ENCODE measurements at places on chromosomes 6 and 20. TPM values are rescaled to one million over a fixed set of nuclear protein-coding genes. Genes with fewer than 3 reads are reported as not detected.

The PRDM13 gene
- not detected for total RNA-seq

The KHDC1 gene
- total RNA-seq: 1.3 TPM

The MCM3 gene
- 39.8 TPM for total RNA-seq

The FNDC1 gene
- 0.08 TPM for total RNA-seq

The MAFB gene
- total RNA-seq: 11.9 TPM

The LCA5 gene
- 10.8 TPM for total RNA-seq

- H3K27me3 ChIP-seq: no peaks in the 10 kb centered on the region
- DNase-seq: no peak
- H3K27ac ChIP-seq: no peak overlapping the region
- no peaks in the 10 kb centered on the region for H3K36me3 ChIP-seq
Observed at GRCh38 chr6:25655723-25656122, 3.7 kb downstream of the SCGN start.

DNA sequence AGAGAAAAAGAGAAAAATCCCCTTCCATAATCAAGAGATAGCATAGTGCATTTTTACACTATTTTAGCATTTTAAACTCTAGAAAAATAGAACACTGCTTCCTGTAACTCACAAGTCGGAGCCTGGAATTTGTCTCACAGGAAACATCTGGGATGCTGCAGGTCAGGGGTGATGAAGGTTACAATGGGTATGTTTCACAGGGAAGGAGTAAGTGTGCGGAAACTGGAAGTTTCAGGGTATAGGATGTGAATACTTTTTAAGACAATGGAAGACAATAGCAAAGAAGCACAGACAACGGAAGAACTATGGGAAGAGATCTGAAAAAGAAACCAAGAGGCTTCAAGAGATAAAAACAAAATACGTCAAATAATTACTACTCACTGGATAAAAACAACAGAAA, 361.0 kb upstream of the MARCKS start:
- H3K36me3 ChIP-seq: no peaks in the 10 kb centered on the region
- H3K4me3 ChIP-seq: no peak overlapping the region
- no peak for DNase-seq
- H3K27me3 ChIP-seq: no peaks in the 10 kb centered on the region
- H3K27ac ChIP-seq: no peak overlapping the region

DNA sequence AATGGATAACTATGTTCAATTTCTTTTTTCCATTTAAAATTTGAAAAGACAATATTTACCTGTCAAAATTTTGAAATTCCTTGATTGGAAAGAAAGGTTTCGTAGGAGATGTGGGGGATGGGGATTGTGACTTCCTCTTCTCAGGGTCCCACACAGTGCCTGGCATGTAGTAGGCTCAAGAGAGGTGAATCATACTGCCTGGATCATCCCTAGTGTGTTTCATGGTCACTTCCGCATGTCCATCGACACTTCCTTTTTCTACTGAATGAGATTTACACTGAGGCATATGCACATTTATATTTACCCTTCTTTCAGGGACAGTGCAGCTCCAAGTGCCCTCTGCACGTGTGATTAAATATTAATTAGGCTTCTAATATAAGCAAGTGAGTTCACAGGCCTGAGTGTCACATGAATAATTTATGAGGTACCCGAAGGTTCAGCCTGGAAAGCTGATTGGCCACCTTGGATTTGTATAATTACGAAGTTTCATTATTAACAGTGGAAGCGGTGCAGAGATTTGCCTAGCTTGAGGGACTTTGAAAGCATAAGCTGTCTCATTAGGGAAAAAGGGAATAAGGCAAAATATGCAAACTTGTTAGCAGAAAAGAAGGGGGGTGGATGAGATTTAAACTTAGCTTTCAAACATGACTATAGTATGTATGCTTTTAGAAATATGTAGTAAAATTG, 177.5 kb upstream of the MMS22L start:
- DNase-seq: no peak
- H3K27ac ChIP-seq: no peak overlapping the region
- no peaks in the 10 kb centered on the region for H3K36me3 ChIP-seq
- no peaks in the 10 kb centered on the region for H3K4me1 ChIP-seq
- no peak overlapping the region for H3K4me3 ChIP-seq
- H3K27me3 ChIP-seq: no peaks in the 10 kb centered on the region

- H3K36me3 ChIP-seq: no peaks in the 10 kb centered on the region
- no peak overlapping the region for H3K27ac ChIP-seq
- peaks cover 2% of the 10 kb centered on the region for H3K4me1 ChIP-seq
- no peak overlapping the region for H3K4me3 ChIP-seq
- DNase-seq: no peak
- H3K27me3 ChIP-seq: no peaks in the 10 kb centered on the region
Observed at GRCh38 chr6:44156494-44157151, 2.0 kb upstream of the CAPN11 start.

DNA sequence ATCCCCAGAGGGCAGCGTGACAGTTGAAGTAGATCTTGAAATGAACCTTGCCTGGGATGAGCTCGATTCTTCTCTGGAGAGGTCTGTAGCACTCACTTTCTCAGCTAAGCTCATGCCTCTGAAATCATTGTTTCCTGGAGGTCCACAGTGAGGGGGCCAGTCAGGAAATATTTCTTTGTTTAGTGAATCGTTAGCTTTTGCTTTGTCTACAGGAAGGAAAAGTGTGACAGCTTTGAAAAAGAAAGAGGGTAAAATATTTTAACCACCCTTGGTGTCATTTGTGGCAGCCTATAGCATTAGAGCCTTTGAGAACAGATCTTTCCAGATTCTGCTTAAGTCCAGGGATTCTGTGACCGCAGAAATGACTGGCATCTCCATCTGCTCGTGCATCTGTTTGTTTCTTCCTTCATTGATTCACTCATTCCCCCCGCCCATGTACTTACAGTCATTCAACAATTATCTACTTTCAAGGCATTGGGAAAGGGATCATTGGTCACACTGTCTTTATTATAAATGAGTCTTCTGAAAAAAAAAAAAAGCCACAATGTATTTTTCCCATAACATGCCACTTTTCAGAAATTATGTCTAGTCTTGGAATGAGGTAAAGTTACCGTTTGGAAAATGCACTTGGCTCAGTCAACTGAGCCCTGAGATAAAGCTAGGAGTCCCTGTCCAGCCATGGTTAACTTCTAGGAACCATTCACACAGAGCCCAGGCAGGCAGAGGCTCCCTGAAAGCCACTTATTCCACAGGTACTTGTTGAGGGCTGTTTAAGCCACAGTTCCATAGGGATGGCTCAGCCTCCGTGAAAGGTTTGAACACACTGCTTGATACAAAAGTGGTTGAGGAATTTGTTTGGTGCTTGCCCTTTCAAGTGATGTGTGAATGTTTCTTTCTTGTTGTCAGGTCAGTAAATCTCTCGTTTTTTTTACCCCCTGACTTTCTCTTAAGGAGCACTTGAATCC, 86.0 kb downstream of the TIAM2 start:
- DNase-seq: no peak
- H3K4me3 ChIP-seq: no peak overlapping the region
- H3K36me3 ChIP-seq: no peaks in the 10 kb centered on the region
- peaks cover 9% of the 10 kb centered on the region for H3K4me1 ChIP-seq

- H3K36me3 ChIP-seq: no peaks in the 10 kb centered on the region
- no peak overlapping the region for H3K27ac ChIP-seq
- H3K27me3 ChIP-seq: no peaks in the 10 kb centered on the region
- no peak overlapping the region for H3K4me3 ChIP-seq
- no peak for DNase-seq
- peaks cover 4% of the 10 kb centered on the region for H3K4me1 ChIP-seq
Observed at GRCh38 chr20:63500902-63501817, 2.3 kb upstream of the EEF1A2 start.

GRCh38 chr6:43932259-43933147, 162.5 kb downstream of the VEGFA start:
- DNase-seq: peak; percentile 19
- no peak overlapping the region for H3K4me3 ChIP-seq
- no peak overlapping the region for H3K27ac ChIP-seq

DNA sequence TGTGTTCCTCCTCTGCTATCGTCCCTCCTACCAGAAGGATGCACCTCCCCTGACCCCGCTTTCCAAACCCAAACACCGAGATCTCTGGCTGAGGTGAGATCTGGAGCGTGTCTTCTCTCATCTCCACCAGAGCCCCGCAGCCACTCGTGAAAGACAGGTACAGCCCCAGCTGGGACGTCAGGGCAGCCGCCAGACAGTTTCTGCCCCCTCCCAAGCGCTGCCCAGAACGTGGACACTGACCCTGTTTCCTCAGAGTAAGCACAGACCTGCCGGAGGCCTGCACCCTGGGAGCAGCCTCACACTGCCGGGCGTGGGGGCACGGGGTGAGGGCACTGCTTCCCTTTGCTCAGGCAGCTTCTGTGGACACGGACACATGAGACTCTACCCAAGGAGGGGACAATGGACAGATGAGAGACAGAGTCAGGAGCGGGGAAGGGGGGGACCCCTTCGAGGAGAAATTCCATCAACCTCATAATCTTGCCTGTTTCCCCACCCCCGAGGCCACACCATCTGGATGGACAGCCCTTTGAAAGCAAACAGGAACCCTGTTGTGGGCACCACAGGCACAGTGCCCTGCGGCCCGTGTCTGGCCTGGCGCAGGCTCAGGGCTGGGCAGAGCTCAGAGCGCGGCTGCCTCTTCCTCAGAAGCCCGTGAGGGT, 210.6 kb downstream of the DLL1 start:
- H3K4me1 ChIP-seq: no peaks in the 10 kb centered on the region
- H3K27me3 ChIP-seq: no peaks in the 10 kb centered on the region
- H3K27ac ChIP-seq: no peak overlapping the region
- no peak overlapping the region for H3K4me3 ChIP-seq

GRCh38 chr6:53281518-53282215, 67.1 kb downstream of the ELOVL5 start:
- H3K27me3 ChIP-seq: no peaks in the 10 kb centered on the region
- no peak for DNase-seq
- no peak overlapping the region for H3K4me3 ChIP-seq
- H3K27ac ChIP-seq: peak overlapping the region; percentile 40
- no peaks in the 10 kb centered on the region for H3K36me3 ChIP-seq

- H3K36me3 ChIP-seq: no peaks in the 10 kb centered on the region
- no peak overlapping the region for H3K4me3 ChIP-seq
- no peak overlapping the region for H3K27ac ChIP-seq
- no peaks in the 10 kb centered on the region for H3K27me3 ChIP-seq
- DNase-seq: no peak
Observed at GRCh38 chr6:124066269-124066668, 262.6 kb downstream of the NKAIN2 start.

GRCh38 chr6:37005827-37006567, 542 bp downstream of the FGD2 start:
- no peaks in the 10 kb centered on the region for H3K36me3 ChIP-seq
- H3K4me3 ChIP-seq: no peak overlapping the region
- no peaks in the 10 kb centered on the region for H3K4me1 ChIP-seq
- H3K27ac ChIP-seq: no peak overlapping the region
- no peak for DNase-seq
- H3K27me3 ChIP-seq: no peaks in the 10 kb centered on the region

DNA sequence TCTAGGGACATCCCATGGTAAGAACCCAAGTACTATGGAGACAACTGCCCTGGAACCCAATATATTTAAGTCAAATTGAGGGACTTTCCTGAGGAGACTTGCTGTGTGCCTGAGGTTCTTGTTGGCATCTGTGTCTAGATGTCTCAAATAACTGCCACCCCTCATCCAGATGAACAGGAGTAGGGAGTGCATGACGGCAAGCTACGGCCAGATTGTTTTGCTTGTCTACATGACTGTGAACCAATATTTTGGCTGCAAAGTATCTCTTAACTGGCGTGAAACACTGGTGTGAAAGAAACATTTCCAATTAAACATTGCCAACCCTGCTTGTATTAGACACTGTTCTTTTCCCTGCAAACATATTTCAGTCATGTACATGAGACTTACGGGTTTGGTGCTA, 52.4 kb upstream of the SIM1 start:
- no peaks in the 10 kb centered on the region for H3K4me1 ChIP-seq
- H3K4me3 ChIP-seq: no peak overlapping the region
- H3K27me3 ChIP-seq: no peaks in the 10 kb centered on the region
- H3K27ac ChIP-seq: no peak overlapping the region
- H3K36me3 ChIP-seq: no peaks in the 10 kb centered on the region

- H3K4me3 ChIP-seq: no peak overlapping the region
- no peak overlapping the region for H3K27ac ChIP-seq
- no peaks in the 10 kb centered on the region for H3K4me1 ChIP-seq
- H3K36me3 ChIP-seq: no peaks in the 10 kb centered on the region
- H3K27me3 ChIP-seq: no peaks in the 10 kb centered on the region
Observed at GRCh38 chr6:105815661-105816555, 270.2 kb upstream of the PRDM1 start.

DNA sequence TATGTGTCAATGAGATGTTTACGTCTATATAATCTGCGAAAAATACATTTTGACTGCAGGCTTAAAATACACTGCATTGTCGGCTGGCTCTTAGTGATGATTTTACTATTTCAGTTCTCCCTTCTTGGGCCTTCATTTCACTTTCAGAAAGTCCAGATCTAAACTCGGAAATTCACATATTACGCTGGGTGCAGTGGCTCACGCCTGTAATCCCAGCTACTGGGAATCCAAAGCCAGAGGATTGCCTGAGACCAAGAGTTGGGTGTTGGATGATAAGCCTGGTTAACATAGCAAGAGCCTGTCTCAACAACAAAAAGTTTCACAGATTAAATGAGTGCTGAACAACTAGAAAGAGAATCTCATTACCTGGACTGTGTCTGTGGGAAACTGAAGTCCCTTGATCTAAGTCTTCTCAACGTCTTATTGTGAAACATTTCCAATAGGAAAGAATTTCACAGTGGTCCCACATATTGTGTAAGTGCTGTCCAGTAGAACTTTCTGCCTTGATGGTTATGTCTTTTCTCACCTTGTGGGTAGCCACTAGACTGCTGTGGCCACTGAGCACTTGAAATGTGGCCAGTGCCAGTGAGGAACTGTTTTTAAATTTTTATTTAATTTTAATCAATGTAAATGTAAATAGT, 1.9 kb downstream of the GINM1 start:
- H3K36me3 ChIP-seq: no peaks in the 10 kb centered on the region
- H3K4me3 ChIP-seq: no peak overlapping the region
- no peak for DNase-seq
- no peaks in the 10 kb centered on the region for H3K27me3 ChIP-seq
